ENCODE measurements at places on chromosomes 11 and 22. TPM values are rescaled to one million over a fixed set of nuclear protein-coding genes. Genes with fewer than 3 reads are reported as not detected.

Gene LYVE1
- total RNA-seq, result 0.54 TPM

Gene C11orf52
- total RNA-seq, result not detected

Gene NXPE1
- not detected for total RNA-seq

Gene CD44
- 74.4 TPM for total RNA-seq

Gene MPPED2
- total RNA-seq, result under 0.01 TPM

Gene MOV10L1
- 20.4 TPM for total RNA-seq

Gene PCNX3
- 12.2 TPM for total RNA-seq
